ENCODE measurements at places on chromosomes 2 and 18.

DNA sequence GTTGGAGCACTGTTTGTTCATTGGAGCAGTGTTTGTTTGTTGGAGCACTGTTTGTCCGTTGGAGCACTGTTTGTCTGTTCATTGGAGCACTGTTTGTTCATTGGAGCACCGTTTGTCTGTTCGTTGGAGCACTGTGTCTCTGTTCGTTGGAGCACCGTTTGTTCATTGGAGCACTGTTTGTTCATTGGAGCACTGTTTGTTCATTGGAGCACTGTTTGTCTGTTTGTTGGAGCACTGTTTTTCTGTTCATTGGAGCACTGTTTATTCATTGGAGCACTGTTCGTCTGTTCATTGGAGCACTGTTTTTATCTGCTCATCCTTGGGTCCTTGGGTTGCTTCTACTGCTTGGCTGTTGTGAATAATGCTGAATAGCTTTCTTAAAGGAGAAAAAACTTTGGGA lies 74.7 kb downstream of the ZNF407 start:
- DNase-seq = no peak

GRCh38 chr2:10604604-10605003 lies 85.2 kb downstream of the NOL10 start:
- DNase-seq = no peak

- DNase-seq = no peak
Observed at GRCh38 chr18:12017081-12017480, 35.8 kb downstream of the IMPA2 start.

DNA sequence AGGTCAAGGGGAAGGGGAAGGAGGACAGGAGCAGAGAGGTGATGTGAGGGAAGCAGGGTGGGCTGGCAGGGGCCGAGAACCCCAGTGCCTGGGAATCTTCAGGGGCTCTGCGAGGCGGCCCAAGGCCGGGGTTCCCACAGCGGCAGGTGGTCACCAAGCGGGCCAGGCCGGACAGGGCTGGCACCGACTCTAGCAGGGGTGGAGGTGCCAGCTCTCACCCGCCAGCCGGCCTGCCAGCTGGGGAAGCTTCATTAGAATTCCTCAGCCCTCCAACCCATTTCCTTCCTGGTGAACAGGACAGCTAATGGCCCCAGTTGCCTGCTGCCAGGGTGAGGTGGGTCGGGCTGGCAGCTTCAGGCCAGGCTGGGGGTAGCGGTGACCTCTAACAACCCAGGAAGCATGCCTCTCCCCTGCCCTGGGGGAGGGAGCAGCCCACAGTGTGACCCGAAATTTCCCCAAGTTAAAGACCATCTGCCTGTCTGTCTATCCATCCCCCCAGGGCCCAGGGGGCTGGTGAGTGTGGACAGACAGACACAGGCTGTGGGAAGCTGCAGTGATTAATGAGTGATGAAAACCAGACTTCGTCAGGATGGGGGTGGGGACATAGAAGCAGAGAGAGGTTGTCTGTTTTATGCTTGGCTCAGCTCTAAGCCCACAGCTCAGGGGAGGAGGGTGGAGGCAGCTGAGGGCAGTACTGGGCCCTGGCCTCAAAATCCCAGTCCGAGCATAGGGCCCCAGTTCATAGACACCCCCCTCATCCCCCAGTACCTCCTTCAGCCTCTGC lies 144.1 kb downstream of the ZFP36L2 start:
- no peak for DNase-seq

GRCh38 chr2:10003206-10004125 lies 39.9 kb upstream of the KLF11 start:
- DNase-seq = no peak

DNA sequence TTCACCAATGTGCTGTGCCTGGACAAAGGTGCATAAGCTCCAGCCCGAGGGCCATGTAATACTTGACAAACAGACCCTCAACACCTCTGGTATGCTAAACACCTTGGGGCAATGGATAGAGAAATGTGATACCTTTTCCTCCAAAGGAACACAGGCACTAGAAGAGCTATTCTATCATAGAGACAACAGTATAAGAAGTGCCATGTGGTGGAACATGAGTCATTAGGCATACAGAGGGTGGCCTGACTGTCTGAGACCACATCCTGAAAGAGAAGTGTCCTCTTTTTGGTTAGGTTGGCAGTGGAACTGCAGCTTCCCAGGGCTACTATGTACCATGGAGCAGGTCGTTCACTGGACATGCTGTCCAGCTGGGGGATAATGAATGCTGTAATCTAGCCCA lies 153.9 kb downstream of the INSIG2 start:
- DNase-seq = no peak

- DNase-seq = no peak
Observed at GRCh38 chr2:218081695-218082094, 12.6 kb downstream of the RUFY4 start.

- DNase-seq = no peak
Observed at GRCh38 chr2:203155406-203155805, 83.4 kb upstream of the CYP20A1 start.

- DNase-seq = no peak
Observed at GRCh38 chr18:44626807-44627206, 53.9 kb upstream of the SETBP1 start.

GRCh38 chr2:44560941-44561340 lies 199.2 kb downstream of the CAMKMT start:
- DNase-seq = no peak

GRCh38 chr18:11840493-11840892 lies 10.7 kb upstream of the CHMP1B start:
- DNase-seq = no peak

GRCh38 chr2:25243995-25244394 lies 75.6 kb upstream of the POMC start:
- DNase-seq = no peak

- DNase-seq = no peak
Observed at GRCh38 chr2:240500561-240501423, 57.0 kb downstream of the ANKMY1 start.

GRCh38 chr2:188322569-188323551 lies 31.2 kb downstream of the GULP1 start:
- no peak for DNase-seq
